EH (cell line): ENCODE measurements at places on chromosomes 7 and 10.

DNA sequence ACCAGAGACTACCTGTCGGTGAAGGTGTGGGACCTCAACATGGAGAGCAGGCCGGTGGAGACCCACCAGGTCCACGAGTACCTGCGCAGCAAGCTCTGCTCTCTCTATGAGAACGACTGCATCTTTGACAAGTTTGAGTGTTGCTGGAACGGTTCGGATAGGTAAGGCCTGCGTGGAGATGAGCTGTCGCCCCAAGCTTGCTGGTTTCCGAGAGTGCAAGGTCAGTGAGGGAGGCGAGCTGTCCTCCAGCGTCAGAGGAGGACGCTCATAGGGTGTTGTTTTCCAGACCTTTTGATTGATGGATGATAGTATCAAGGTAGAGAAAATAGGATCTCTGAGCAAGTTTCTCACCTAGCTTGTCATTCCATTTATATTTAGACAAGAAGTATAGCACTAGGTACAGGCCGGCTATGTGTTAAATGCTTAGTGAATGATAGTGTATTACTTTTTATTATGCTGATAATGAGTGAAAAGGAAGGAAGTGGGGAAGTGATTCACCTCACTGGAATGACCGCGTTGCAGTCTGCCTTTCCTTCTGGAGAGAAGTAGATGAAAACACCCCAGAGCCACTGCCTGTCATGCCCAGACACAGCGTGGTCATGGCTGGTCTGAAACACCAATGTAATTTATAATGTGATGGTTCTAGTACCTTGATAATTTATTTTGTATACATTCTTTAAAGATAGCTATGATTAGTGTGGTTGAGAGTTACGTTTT lies 33.9 kb downstream of the BNIP3 start:
- peak; percentile 93 for DNase-seq

- DNase-seq = no peak
Observed at GRCh38 chr10:74011017-74011416, 13.1 kb downstream of the VCL start.

GRCh38 chr7:70568674-70569334 lies 563.1 kb upstream of the GALNT17 start:
- DNase-seq = no peak

DNA sequence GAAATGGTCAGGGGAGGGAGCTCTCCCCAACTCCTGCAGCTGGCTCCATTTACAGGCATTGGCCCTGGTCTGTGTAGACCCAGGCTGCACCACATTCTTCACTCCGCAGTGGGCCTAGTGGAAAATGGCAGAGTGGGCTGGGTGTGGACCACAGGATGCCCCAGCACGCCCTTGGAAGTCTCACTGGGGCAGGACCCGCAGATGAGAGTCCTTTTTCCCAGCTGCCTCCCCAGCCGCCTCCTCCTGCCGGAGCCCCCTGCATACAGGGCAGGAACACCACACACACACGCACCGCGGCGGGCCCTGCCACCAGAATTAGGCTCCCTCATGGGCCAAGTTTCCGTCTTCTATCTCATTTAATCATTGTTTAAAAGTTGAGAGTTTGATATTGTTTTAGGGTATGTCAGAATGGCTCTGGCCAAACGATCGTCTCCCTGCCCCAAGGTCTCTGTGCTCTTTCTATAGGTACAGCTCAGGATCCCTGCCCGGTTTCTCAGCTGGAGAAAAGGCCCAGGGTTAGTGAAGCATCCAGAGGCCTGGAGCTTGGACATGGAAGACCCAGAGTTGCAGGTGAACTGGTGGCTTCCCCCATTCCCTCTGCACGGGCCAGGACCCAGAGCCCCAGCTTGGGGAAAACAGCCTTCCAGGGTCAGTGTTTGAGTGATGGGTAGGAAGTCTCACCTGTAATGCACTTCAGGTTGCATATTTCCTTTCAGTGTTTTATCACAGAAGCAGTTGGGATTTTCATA lies 42.0 kb downstream of the ZNF467 start:
- no peak for DNase-seq

DNA sequence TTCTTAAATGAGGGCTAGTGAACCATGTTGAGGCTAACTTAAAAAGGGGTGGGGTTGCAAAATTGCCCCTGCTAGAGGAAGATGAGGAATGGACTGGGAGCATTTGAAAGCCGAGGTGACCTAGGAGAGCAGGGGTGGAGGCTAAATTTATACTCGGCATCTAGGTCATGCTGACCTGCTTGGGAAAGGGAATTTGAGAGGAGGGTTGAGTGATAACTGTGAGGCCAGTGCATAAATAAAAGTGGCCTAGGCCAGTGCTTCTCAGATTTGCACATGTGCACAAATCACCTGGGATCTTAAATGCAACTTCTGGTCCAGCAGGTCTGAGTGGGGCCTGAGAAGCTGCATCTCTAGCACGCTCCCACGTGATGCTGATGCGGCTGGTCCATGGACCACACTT lies 70.4 kb downstream of the CDK1 start:
- DNase-seq = no peak
